Renal cortical epithelial cell (primary cell): ENCODE measurements at places on chromosomes 13 and 19. TPM values are rescaled to one million over a fixed set of nuclear protein-coding genes. Genes with fewer than 3 reads are reported as not detected.

DNA sequence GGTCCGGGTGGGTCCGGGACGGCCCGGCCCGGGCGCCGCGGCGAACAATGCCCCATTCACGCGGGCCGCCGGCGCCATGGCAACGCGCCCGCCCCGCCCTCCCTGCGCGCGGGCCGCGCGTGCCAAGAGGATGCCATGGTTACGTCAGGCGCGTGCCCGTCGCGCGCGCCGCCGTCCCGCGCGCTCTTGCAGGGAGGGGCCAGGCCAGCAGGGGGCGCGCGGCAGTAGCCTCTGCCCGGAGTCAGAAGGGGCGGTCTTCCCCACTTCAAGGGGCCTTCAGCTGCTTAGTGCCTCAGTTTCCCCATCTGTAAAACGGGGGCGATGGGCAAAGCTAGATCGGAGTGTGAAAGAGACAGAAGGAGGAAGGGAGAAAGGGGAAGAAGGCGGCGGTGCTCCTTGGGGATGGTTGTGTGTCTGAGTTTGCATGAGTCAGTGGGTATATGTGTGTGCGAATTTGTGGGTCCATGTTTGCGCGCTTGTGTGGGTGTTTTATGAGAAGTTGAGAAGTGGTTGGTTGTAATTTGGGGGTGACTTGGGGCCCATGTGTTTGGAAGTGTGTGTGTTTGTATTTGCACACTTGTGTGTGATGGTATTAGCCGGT is 11.6 kb upstream of the NFIX start:
- peak; percentile 9 for DNase-seq

- no peak for DNase-seq
These were observed 170.1 kb upstream of the ZNF536 start for GRCh38 chr19:30202060-30202600.

GRCh38 chr19:7914598-7915045 is at the start of gene TGFBR3L:
TGFBR3L (plus strand) TSS chr19:7914830.
- DNase-seq = no peak

Gene OR7A5
- not detected in 2 replicates for total RNA-seq

- no peak for DNase-seq
These were observed 24.2 kb downstream of the ELAVL1 start for GRCh38 chr19:7981199-7981598.

Gene TBXA2R
- 0.50 TPM in 1 of 2 replicates, not detected in the other for total RNA-seq

GRCh38 chr13:40333226-40333625 is 333.2 kb downstream of the FOXO1 start:
- no peak for DNase-seq

Gene SIGLEC5
- total RNA-seq = not detected in 2 replicates

GRCh38 chr19:15298847-15299567 is 33.3 kb downstream of the BRD4 start:
- DNase-seq = no peak

Gene ZNF260
- 20.8 and 34.5 TPM in 2 replicates for total RNA-seq

DNA sequence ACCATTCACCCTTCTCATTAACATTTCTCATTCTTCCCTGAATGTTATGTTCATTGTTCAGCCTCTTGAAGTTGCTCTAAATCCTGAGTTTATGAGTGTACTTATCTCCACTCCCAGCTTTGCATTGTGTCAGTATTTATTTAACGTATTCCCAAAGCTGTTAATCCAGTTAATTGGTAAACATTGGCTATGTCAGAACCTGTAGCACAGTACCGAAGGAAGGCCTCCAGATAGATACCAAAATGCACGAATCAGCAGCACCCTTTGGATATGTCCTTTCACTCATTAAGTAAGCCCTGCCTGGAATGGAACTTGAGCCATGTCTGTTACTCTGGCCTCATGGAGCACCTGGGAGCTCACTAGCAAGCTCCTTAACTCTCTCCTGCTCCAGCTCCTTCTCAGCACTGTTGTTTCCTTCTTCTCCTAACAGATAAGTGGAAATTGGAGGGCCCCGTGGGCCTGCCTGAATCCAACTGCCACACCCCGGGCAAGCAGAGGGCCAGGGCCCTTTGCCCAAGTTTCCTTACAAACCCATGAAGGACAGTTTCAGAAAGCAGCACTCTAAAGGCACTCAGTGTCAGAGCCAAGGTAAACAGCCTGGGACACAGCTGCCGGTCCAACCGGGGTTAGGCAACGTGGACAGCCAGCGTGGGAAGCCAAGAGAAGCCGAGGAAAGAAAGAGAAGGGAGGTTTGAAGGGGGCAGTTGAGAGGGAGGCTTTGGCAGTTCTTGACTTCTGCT is 155.0 kb upstream of the SERP2 start:
- no peak for DNase-seq

Gene TEX101
- total RNA-seq = not detected in 2 replicates

DNA sequence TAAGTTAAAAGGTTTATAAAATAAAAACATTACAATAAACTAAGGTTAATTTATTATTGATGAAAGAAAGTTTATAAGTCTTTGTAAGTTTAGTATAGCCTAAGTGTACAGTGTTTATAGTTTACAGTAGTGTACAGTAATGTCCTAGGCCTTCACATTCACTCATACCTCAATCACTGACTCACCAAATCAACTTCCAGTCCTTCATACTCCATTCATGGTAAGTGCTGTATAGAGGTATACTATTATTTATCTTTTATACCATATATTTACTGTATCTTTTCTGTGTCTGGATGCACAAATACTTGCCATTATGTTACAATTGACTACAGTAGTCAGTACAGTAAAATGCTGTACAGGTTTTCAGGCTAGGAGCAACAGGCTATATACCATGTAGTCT is 490.0 kb downstream of the GPC6 start:
- DNase-seq = no peak

- no peak for DNase-seq
These were observed 121.6 kb upstream of the SPRY2 start for GRCh38 chr13:80462567-80462966.

DNA sequence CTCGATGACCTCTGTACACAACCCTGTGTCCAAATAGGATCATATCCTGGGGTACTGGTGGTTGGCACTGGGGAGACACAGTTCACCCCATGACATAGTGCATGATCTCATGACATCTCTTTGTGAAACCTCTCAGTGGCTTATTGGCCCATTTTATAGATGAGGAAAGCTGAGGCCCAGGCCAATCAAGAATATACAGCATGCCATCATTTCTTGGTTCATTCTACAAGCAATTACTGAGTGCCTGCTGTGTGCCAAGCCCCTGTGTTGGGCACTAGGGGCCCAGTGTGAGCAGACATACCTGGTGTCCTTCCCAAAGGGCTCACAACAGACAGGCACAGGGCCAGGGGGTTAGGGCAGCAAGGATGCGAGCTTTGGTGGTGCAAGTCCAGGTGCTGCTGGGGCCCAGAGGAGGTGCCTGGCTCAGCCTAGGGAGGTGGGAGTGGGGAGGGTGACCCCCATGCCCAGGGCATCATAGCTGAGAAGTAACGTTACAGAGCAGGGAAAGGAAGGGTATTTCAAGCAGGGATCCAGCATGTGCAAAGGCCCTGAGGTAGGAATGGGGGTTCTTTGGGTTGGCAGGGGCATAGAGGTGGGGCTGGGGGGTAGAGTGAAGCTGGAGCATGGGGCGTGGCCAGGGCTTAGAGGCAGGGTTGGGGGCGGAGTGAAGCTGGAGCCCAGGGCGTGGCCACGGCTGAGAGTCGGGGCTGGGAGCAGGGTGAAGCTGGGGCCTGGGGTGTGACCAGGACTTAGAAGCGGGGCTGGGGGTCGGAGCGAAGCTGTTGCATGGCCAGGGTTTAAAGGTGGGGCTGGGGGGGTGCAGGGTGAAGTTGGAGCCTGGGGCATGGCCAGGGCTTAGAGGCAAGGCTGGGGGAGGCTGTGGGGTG is 20.7 kb downstream of the COLGALT1 start:
- DNase-seq = no peak
